ENCODE measurements at places on chromosomes 6 and 20. TPM values are rescaled to one million over a fixed set of nuclear protein-coding genes. Genes with fewer than 3 reads are reported as not detected.

The TOP1 gene
- total RNA-seq = 65.2 TPM

DNA sequence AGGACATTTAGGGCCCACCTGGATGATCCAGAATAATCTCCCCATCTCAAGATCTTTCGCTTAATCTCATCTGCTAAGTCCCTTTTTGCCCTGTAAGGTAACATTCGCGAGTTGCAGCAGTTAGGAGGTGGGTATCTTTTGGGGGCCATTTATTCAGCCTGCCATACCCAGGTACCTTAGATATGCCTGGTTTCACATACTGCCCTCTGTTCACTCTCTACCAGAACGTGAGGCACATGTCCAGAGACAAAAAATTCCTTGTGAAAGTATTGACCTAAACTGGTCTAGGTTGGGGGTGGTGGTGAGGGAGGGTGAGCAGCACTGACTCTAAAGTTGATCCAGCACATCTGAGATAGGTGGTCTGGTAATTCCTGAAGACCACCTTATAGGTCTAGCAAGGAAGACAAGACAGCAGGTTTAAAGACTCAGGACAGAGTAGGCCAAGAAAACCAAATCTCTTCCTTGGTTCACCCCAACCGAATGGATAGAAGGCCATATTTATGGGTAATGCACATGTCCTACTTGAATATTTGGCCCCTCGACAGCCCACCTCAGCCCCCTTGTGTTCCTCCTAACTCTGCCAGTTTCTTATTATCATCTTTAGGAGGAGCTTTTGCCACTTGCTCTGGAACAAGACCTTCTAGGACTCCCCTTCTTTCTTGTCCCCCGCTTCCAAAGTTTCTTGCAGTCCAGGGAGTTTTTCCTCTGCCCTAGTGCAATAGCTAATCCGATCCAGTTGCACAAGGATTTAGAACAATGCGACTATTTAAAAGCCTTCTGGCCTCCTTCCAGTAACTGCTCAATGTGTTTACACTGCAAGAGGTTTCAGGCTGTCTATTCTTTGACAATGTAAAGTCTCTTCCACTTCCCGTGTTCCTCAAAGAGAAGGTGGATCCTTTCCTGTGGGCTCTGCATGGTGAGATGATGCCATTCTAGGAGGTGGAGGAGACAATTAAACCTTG lies 213.0 kb upstream of the LAMP5 start:
- no peak for DNase-seq

The PLTP gene
- 17.7 TPM for total RNA-seq

DNA sequence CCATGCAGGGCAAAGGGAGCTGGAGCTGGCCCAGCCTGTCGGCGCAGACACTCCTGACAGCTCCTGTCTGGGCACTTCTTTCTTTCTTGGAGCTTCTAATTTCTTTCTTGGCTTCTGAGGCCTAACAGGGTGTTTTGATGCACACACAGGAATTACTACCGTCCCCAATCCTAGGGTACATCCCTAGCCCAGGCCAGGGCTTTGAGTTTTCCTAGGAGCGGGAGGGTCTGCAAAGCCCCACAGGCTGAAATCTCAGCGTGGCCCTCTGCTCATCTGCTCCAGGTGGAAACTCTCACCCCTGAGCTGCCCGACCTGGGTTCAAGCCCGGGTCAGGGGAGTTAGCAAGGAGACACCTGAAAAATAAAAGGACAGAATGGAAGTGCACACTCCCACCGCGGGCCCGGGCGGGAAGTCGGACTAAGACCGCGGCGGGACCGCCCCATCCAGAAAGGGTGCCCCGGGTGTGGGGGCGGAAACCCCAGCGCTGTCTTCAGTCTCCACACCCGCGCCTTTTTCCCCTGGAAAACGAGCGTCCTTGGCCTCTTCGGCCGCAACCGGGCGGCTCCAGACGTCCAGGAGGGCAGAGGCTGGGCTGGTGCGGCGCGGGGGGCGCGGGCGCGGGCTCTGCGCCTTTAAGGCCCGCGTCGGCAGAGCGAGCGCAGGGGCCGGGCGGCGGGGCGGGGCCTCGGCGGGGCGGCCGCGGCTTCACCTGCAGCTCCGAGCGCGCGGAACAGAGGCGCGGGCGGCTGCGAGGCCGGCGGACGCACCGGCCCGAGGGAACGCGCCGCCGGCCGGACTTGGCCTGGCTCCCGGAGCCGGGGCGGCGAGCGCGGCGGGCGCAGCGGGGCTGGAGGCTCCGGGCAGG lies at the start of gene CDH4:
Gene CDH4, plus strand, starts transcription at position 733 of the 865 bp plus-strand sequence.
- no peak for DNase-seq

The AVP gene
- not detected for total RNA-seq

DNA sequence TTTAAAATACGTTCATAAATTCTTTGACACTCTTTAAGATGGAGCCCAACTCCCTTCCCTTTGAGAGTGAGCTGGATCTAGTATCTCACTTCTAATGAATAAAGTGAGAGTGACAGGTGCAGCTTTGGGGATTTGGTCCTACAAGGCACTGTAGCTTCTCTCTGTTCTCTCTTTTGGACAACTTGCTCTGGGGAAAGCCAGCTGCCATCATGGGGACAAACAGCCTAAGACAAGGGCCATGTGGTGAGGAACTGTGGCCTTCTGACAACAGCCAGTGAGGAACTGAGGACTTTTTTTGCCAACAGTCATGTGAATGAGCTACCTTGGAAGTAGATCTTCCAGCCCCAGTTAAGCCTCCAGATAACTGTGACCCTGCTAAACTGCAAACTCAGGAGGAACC lies 272.8 kb upstream of the AGPAT4 start:
- DNase-seq = no peak

DNA sequence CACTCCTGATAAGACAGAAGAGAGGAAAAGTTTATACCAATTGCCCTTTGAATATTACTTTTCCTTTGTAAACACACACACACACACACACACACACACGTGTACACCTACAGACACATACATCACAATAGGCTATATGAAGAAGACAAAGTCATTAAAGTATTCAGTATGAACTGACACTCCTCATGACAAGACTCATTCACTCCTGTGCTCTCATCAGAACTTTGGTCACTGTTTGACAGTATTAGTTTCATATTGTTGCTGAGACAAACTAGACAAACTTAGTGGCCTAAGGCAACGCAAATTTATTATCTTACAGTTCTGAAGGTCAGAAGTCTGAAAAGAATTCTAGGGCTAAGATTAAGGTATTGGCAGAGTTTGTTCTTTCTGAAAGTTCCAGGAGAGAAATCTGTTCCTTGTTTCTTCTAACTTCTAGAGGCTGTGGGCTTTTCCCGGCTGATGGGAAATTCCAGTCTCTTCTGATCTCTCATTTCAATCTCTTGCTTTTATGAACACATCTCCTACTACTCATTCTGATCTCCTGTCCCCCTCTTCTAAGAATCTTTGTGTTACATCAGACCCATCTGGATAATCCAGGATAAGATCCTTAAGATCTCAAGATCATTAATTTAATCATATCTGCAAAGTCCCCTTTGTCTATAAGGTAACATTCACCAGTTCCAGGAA lies 171.3 kb downstream of the HACE1 start:
- no peak for DNase-seq

The SLC29A1 gene
- total RNA-seq = 263 TPM

GRCh38 chr6:168967281-168967925 lies 286.2 kb downstream of the THBS2 start:
- DNase-seq = no peak

GRCh38 chr6:108598305-108598863 lies 37.7 kb downstream of the FOXO3 start:
- DNase-seq = no peak

The OTOR gene
- not detected for total RNA-seq

- no peak for DNase-seq
Measured at GRCh38 chr20:33773412-33774089, 37.6 kb upstream of the CHMP4B start.

DNA sequence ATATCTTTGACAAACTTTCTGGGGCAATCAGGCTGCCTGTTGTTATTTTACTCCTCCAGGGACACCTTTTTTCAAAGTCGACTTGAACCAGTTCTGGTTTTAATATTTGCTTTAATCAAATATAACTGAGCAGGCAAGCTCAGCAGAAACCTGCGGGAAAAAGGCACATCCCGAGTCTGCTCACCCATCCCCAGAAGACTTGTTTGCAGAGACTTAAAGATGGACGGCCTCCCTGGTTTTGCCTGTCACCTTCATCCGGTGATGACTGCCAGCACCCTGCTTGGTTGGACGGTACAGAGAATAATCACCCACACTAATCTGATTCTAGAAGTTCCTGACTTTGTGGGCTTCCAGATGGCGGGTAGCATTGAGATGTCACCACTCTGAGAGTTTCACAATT lies 36.8 kb downstream of the PPP1R3G start:
- DNase-seq = no peak

- DNase-seq = no peak
Measured at GRCh38 chr20:4375881-4376280, 345.8 kb upstream of the PRND start.

The HSPA1L gene
- total RNA-seq = 2.8 TPM

DNA sequence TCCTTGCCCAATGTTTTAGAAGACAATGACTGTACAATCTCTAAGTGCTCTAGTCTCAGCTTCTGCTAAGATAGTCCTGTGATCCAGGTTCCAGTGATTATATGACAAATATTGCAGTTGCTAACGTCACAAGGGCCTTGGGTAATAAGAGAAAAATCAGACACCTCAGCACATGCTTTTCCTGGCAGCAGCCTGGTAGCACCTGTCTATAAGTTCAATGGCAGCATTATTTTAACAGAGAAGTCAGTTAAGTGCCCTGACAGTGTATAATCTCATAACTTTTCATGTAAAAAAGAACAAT lies 121.3 kb upstream of the BCLAF1 start:
- no peak for DNase-seq

The SLC16A10 gene
- 0.18 TPM for total RNA-seq

DNA sequence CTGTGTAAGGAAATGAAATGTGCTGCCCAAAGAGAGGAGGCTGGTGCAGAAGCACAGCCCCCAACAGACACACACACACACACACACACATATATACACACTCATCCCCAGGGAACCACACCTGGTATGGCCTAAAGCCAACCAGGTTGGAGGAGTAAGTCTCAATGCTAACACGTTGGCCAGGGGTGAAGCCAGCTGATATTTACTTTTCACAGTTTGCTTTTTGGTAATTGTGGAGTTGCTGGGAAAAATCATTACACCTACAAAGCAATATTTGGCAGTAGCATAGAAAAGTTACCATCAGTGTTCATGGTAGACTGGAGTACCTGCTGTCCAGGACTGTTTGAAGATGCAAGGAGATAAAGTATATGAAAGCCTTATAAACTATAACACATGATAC lies 50.3 kb upstream of the NAA20 start:
- DNase-seq = no peak

GRCh38 chr20:7798176-7798575 lies 142.1 kb downstream of the HAO1 start:
- DNase-seq = no peak

DNA sequence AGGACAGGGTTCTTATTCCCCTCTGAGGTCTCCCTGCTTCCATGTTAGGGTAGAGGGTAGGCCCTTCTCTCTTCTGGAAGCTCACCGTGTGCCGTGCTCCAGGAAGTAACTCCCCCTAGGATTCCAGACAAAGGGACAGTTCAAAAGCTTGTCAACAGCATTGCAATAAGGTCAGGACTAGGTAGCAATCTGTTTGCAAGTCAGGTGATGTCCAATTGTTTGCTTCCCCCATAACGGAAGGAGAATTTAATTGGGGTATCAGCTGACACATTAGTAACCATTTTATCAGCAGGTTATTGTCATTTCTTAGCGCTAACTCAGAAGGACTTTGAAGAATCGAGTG lies 41.9 kb downstream of the SYNJ2 start:
- no peak for DNase-seq

DNA sequence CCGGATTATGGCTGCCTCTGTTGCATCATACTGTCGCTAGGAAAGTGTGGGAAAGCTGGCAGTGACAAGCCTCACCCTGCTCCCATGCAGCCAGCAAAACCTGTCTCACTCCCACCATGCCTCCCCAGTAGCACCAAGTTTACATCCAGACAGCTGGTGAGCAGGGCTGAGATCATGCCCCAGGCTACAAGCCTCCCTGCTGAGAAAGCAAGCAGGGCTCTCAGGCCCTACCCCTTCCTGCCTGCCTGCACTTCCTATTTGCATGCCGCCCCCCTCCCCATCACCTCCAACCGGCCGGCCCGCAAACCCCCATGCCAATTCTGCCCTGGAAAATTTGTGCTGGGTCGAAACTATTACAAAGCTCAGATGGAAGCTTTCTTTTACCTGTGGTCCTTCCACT lies 408.2 kb upstream of the FKBP1C start:
- no peak for DNase-seq

- DNase-seq = no peak
Measured at GRCh38 chr6:98581705-98582104, 252.7 kb upstream of the POU3F2 start.

GRCh38 chr20:36709126-36709525 lies 36.8 kb downstream of the NDRG3 start:
- DNase-seq = no peak

- no peak for DNase-seq
Measured at GRCh38 chr6:170421921-170422320, 115.4 kb downstream of the FAM120B start.

DNA sequence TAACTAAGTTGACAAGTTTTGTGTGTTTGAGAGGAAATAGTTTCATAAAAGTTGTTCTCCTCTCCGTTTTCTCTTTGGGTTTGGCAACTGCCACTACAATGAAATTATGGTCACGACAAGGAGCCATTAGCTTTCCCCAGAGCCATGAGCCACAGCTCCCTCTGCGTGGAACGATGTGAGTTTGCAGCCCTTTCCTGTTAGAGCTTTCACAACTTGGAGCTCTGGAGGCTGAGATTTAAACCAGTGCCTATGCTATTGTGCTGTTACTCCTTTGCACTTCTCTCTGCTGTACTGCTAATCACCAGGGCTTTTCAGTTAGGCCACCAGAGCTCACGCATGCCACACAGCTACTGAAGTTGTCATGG lies 29.3 kb upstream of the TXNDC5 start:
- DNase-seq = no peak

- DNase-seq = no peak
Measured at GRCh38 chr6:29917857-29918256, 24.5 kb upstream of the HLA-A start.

The C6orf141 gene
- 0.15 TPM for total RNA-seq

The OR2J3 gene
- total RNA-seq = not detected

GRCh38 chr6:4794140-4794707 lies 18.0 kb downstream of the CDYL start:
- DNase-seq = no peak

The ENPP4 gene
- total RNA-seq = 5.4 TPM

DNA sequence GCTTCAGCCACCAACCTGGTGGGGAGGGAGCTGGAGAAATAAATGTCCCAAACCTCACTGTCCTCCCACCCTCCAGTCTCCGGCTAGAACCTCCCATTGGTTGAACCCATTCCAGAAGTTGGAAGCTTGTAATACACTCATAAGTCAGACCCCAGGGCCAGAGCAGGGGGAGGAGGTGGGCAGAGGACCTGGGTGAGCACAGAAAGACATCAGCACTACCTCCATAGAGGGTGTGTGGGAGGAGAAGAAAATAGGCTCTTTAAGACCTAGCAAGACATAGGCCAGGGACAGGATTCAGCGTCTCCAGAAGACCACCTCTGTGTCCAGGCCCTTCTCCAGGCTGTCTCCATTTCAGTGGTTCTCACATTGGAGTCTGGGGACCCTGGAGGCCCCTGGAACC lies 73.3 kb upstream of the TOP1 start:
- DNase-seq = no peak

- DNase-seq = no peak
Measured at GRCh38 chr20:47011984-47012383, 117.3 kb downstream of the EYA2 start.
